ENCODE measurements at places on chromosomes 5 and 9.

DNA sequence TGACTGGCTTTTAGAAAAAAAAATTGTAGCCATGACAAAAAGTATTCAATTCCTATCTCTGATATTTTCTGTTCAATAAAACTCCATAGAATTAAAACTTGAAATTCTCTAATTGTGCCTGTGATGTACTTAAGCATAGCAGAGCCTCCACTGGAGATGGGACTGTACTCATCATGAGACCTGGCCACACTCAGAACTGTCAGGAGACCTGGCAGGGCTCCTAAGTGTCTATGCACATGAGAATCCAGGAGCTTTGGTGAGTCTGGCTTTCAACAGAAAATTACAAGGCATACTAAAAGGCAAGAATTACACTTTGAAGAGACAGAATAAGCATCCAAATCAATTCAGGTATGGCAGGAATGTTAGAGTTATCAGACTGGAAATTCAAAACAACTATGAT, 26.7 kb upstream of the ERCC6L2 start:
- DNase-seq = no peak

DNA sequence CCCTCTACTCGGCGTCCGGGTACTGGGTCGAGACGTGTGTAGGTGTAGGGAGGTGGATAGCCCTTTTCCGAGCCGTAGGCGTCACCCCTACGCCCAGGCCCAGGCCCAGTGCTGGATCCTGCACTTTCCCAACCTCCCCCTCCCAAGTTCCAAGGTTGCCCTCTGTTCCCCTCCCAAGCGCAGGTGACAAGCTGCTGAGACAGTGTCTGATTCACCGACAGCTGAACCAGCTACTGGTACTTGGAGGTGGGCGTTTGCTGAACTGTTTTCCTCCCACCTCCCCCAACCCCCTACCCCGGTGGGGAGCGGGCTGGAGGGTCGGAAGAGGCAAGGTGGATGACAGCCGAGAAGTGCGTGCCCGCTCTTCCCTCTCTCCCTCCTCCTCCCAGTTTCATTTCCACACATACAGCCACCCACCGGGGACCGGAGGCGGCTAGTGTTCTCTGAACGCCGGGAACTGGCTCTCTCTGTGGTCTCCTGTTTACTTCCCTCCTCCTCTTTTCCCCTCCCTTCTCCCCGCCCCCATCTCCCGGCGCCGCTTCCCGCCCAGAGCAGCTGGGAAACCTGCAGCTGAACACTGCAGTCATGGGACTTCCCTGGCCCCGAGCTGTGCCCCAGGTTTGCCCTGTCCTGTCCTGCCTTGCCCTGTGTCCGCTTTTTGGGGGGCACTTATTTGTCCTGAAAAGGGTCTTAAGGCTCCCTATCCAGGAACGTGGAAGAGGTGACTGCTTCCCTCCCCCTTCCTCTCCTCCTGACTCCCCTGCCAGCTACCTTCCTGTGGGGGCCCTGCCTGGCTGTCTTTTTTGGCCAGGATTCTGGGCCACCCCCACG, 6.2 kb upstream of the KLF9 start:
- DNase-seq = peak; percentile 97

DNA sequence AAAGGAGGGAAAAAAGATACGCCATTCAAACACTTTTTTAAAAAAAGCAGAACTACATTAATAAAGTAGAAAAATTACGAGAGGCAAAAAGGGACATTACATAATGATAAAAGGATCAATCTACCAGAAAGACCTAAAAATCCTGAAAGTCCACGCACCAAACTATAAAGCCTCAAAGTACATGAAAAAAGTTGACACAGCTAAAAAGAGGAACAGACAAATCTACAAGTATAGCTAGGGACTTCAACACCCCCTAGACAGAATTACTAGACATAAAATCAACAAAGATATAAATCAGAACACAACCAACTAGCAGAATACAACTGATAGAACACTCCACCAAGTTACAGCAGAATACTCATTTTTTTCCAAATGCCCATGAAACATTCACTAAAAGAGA, 11.1 kb downstream of the CAMSAP1 start:
- no peak for DNase-seq

DNA sequence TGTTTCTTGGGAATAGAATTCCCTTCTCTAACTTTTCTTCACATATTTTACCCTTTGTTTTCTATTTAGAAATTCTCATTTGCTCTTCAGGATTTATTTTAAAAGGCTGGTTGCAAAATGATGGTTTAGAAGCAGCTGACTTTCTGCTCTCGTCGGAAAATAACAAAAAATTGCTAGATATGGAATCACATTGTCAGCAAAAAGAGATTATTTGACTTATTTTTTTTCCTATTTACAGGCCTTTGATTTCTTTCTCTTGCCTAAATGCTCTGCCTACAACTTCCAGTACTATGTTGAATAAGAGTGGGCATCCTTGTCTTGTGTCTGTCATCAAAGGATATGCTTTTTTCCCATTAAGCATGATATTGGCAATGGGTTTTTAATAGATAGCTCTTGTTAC, 1619.1 kb upstream of the ACO1 start:
- no peak for DNase-seq

DNA sequence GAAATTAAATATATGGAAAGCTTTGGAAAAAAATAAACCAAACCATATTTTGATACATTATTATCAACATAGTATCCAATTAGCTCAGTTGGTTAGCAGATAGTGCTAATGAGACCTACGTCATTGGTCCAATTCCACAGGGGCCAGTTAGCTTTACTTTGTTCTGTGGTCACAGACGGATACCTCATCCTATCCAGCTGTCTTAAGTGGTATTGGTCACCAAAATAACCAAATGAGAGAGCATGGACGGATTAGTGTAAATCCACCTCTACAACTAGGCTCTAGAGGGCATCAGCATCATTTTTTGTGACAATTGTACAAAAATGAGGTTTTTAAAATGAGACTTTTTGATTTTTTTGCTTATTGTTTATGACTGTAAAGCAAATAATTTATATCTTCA, 364.2 kb downstream of the KIAA0825 start:
- DNase-seq = no peak

Data from ovary (tissue), 10 donors.